ENCODE measurements at places on chromosomes 5 and 9.

DNA sequence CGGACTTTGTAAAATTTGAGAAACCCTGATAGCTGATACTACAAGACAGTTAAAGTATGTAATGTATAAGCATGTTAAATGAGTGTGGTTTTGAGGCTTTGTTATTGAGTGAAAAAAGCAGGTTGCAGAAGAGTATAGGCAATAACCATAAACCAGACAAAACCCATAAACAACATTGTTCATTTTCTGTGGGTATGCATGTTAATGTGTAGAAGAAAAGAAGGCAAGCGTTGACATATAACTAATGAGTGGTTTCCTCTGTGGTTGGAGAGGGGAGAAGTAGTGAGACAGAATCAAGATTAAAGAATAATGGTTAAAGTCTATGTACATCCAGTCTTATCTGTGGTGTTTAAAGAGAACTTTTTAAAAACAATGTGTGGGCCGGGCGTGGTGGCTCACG lies 26.2 kb downstream of the RAD23B start:
- no peak for DNase-seq

DNA sequence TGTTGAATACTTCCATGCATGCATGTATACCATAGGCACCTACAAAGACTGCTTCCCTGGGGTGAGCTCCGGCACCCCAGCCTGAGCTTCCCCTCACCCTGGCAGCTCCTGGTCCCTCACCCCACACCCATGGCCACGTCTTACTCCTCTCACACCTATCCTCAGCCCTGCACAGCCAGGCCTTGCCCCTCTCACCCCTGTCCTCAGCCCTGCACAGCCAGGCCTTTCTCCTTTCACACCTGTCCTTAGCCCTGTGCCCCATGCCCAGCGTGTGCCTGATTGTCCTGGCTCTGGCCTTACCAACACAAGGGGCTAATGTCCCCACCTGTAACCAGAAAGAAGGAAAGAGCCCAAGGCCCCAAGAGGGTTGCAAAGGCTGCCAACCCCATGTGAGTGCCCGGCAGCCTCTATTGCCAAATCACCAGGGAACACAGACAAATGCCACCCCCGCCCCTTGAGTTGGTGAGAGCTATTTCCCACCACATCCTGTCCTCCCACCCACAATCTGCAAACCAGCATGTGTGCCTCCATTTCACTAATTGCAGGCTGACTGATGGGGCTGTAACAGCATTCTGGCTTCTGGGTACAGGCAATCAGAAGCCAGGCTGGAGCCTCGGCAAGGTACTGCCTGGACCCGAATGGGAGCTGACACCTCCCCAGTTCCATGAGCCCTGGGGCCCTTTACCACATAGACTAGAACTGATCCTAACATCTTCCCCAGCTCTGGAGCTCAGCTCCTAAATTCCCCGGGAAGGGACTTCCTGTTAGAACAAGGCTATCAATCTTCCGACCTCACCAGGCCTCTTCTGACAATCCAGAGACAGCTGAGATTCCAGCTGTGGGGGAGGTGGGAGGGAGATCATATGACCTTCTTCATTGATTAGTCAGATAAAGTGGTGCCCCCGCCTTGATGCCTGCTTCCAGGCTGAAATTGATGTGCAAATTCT lies 78.2 kb downstream of the FAM114A2 start:
- DNase-seq, result no peak

- no peak for DNase-seq
Measured at GRCh38 chr9:131179561-131180219, 54.3 kb downstream of the NUP214 start.

GRCh38 chr5:67493676-67494075 lies 297.1 kb upstream of the CD180 start:
- DNase-seq, result no peak

GRCh38 chr9:137136261-137136880 lies 2.6 kb upstream of the GRIN1 start:
- DNase-seq, result no peak

GRCh38 chr5:20231040-20231439 lies 243.0 kb upstream of the CDH18 start:
- no peak for DNase-seq

- no peak for DNase-seq
Measured at GRCh38 chr9:97110696-97111095, 71.8 kb upstream of the CTSV start.

DNA sequence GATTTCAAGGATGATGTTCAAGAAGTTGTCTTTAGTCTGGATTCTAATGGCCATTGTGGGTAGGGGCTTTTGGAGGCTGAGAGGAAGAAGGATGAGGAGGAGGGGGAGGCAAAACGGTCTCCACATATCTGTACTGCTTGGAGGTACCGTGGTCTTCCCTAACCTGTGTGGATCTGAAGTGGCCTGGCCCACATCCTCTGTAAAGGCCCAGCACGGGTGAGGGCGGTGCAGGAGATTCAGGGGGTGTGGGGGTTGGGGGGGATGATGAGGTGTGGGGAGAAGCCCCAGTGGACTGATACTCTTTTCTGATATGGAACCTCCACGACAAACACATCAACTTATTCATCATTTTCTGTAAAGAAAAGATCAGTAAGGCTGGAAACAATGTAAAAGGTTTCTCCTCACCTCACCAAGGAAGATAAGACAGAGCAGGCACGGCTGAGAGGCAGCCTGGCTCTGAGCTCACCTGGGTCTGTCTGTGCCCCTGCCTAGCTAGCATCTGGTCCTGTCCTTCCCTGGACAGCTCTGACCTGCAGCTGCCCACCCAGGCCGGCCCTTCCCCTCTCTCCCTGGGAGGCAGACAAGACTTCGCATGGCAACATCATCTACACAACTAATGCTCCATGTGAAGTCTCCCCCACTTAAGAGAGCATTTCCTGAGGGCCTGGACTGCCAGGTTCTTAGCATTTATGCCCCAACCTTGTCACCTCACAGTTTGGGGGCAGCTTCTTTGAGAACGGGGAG lies 5.6 kb upstream of the IL3 start:
- DNase-seq, result no peak

DNA sequence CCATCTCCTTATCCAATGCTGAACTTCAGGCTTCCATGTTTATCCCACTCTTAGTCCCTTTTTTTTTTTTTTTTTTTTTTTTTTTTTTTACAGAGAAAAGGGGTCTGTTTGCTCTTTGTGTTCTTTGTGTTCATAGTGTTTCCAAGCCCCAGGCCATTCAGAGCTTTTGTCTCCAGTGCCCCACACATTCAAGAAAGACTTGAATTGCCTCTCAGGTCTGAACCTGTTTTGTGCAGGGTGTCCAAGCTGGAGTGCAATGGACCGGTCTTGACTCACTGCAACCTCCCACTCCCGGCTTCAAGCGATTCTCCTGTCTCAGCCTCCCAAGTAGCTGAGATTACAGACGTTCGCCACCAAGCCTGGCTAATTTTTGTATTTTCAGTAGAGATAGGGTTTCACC lies 191.2 kb downstream of the PALM2AKAP2 start:
- DNase-seq, result no peak

- no peak for DNase-seq
Measured at GRCh38 chr5:146398826-146399225, 48.3 kb upstream of the TCERG1 start.

DNA sequence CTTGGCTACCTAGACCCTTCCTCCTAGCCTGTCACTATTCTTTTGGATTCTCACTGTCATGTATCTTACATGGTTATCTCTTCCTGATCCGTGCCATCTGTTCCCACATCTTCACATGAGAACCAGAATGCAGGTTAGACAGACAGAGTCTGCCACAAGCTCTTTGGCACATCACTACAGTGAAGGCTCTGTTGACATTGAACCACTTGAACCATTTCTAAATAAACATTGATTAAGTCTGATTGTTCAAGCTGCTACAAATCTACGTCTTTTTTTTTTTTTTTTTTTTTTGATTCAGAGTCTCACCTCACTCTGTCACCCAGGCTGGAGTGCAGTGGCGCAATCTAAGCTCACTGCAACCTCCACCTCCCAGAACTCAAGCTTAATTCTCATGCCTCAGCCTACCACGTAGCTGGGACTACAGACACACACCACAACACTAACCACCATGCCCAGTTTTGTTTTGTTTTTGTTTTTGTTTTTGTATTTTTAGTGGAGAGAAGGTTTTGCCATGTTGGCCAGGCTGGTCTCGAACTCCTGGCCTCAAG lies 85.1 kb upstream of the LRRTM2 start:
- no peak for DNase-seq

- DNase-seq, result no peak
Measured at GRCh38 chr5:168853972-168854371, 274.8 kb upstream of the PANK3 start.

DNA sequence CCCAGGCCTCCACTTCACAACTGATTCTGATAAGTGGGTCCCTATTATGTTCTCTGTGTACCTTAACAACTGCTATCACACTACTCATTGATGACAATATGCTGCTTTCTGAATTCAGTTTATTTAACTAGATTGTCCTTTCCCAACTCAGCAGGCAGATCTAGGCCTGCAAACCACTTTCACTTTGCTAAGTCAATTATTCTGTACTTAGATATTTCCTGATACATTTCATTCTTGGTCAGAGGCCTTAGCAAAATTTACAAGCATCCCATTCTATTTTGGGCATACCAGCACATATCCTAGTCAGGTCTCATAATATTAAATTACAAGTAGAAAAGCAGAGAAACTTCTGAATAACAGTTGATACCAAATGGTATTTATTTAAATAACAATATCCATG lies 235.7 kb upstream of the HAPLN1 start:
- DNase-seq, result no peak

DNA sequence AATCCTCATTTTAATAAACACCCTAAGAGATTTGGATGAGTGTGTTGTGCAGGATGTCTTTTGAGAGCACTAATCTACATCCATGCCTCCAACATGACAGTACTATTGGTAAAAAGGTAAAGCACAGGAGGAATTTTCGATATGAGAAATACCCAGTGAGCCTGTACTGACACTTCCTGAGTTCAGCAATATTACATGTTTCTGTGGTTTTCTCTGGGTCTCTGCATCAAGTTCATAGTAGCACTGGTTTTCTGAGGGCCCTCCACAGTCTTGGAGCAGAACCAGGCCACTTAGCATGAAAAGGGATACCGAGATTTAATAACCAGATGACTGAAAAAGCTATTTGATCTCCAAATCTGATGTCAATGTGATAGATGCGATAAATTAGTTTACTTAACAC lies 524.1 kb downstream of the TMEM38B start:
- no peak for DNase-seq

DNA sequence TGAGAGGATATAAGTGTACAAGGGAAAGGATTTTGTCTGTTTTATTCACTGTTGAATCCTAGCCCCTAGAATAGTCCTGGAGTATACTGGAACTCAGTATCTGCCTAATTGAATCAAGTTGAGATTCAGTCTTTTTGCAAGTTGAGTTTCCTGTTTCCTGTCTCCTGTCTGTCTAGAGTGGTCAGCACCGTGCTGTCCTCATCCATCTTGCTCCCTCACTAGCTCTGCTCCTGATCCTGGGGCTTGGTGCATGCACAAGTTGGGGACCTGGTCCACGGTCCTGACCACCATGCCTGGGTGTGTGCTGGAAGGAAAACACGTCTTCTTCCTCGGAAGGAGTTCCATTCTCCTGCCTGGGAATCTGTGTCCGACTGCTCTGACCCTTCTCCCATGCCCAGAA lies 3.2 kb downstream of the IL5 start:
- no peak for DNase-seq

GRCh38 chr5:121691478-121691877 lies 160.2 kb upstream of the FTMT start:
- DNase-seq, result no peak
